Fibroblast of mammary gland (primary cell): ENCODE measurements at places on chromosomes 5 and 9.

DNA sequence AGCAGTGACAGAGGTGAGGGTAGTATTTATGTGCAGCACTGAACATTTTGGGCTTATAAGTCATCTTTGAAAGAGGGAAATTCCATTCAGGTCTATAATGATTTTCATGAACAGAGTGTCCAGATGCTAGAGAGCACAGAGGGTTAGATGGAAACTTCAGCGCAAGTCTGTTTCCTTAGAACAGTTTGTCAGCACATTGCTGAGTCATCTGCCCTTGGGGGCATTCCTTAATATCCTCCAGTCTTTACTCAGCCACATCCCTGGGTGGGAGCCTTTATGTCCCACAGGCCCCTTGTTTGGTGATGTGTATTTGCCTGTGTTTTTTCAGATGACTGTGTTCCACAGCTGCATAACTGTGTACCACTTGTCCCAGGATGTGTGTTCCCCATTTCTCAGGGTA lies 138.5 kb upstream of the S1PR3 start:
- peak; percentile 99 for DNase-seq

GRCh38 chr5:72194846-72195245 lies 87.6 kb downstream of the MAP1B start:
- no peak for DNase-seq

- peak; percentile 63 for DNase-seq
Observed at GRCh38 chr5:32836176-32836575, 125.1 kb downstream of the NPR3 start.

DNA sequence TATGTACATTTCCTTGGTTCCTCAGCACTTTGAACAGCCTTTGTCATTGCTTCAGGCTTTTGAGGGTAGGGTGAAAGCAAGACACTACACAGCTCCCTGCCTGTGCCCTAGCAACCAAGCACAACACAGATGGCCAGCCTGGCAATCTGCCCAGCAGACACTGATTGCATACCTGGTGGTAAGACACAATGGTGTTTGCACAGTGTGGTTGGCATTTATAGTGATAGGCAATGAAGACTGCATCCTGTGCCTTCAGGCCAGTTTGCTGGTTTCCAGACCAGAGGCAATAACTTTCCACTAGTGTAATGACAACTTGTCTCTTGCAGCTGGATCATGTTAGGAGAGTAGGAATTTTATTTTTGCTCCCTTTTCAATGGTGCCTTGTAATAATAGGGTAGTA lies 144.5 kb upstream of the TNC start:
- DNase-seq: peak; percentile 68

DNA sequence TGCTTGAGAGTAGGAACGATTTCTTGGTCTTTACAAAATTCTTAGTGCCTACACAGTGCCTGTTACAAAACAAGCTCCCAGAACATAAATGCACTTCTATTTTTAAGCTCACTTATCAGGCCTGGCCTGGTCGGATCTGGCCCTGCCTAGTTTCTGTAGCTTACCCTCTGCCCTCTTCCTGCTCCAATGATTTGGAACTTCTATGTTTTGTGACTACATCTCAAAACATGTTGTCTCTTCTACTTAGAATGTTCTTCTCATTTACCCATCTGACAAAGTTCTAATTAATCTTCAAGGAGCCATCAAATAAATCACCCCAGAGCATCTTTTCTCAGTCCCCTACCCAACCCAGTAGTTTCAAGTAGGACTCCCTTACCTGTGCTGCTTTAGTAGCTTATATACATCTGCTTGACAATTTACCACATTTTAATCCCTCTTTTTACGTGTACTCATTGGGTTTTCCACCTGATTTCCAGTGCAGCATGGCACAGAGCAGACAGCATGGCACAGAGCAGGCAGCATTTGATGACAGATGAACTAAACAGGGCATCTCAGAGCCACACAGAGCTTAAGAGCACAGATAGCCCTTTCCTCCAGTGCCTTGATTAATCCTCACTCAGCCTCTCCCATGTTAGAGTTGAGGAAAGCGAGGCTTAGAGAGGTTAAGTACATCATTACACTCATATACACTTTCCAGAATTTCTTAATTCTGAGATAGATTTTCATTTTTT lies 171.9 kb downstream of the MAPKAP1 start:
- DNase-seq: no peak

DNA sequence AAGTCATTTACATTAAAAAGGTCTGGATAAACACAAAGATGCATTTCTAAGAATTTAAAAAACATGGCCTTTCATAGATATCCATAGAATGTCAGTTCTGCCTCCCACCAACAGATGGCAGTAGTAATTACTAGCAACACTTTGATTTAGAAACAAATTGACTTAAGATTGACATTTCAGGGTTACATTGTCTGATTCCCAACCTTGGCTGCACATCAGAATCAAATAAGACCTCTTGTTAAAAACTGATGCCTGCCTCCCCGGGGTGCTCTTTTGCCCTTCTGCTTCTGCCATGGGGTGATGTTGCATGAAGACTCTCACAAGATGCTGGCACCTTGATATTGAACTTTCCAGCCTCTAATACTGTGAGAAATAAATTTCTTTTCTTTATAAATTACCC lies 146.2 kb upstream of the GPR151 start:
- peak; percentile 40 for DNase-seq

- no peak for DNase-seq
Observed at GRCh38 chr5:157930710-157931109, 71.8 kb upstream of the CLINT1 start.

DNA sequence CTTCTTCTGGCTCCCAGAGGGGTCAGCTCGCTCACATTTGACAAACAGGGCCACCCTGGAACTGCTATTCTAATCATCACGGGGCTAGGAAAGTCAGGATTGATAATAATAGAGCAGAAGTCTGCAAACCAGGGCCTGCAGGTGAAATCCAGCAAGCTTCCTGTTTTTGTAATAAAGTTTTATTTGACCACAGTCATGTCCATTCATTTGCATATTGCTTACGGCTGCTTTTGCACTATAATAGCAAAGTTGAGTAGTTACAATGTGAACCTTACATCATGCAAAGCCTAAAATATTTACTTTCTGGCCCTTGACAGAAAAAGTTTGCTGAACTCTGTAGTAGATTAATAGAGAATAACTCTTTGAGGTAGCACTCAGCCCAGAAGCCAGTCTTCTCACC lies 63.2 kb upstream of the CTXN3 start:
- no peak for DNase-seq

DNA sequence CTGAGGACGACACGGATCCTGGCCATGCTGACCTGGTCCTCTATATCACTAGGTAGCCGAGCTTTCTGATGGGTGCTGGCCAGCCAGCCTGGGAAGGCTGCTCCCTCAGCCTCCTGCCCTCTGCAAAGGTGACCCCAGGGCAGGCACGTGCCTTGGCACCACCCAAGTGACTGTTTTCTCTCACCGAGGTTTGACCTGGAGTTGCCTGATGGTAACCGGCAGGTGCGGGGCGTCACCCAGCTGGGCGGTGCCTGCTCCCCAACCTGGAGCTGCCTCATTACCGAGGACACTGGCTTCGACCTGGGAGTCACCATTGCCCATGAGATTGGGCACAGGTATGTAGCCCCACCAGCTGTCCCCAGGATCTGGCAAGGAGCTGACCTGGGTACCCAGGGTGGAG lies 3.8 kb downstream of the ADAMTS13 start:
- DNase-seq: no peak

GRCh38 chr5:123545506-123545905 lies 33.5 kb downstream of the CSNK1G3 start:
- peak; percentile 54 for DNase-seq

GRCh38 chr9:69134412-69134811 lies 39.7 kb upstream of the TJP2 start:
- DNase-seq: no peak

GRCh38 chr5:56829137-56829908 lies 14.0 kb downstream of the MAP3K1 start:
- no peak for DNase-seq

DNA sequence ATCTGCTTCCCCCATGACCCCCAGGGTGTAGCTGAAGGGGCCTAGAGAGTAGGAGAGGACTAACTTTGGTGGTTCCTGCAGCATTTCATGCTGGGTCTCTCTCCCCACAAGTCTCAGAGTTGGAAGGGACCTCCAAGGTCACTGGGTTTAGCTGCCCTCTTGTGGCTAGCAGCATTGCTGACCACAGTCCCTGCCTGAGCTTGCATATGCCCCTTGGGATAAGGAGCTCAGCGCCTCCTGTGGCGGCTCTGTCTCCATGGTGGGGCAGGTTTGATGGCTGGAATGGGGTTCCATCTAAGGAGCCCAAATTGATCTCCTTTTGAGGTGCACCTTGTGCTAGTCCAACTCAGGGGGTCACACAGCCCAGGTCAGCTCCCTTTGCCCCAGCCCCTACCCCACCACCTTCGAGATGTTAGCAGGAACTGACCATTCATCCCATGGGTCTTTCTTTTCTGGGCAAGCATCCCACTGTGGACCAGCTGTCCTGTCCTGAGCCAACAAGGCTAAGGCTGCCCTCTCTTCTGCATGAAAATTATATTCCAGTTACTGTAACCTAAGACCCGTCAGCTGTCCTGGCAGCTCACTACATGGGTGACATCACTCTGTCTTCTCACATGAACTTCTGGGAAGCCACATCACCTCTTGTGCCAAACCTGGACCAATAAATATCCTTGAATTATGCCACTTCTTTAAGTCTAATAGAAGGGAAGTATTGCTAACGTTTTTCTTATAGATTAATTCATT lies 196.2 kb downstream of the HSPA4 start:
- peak; percentile 44 for DNase-seq

DNA sequence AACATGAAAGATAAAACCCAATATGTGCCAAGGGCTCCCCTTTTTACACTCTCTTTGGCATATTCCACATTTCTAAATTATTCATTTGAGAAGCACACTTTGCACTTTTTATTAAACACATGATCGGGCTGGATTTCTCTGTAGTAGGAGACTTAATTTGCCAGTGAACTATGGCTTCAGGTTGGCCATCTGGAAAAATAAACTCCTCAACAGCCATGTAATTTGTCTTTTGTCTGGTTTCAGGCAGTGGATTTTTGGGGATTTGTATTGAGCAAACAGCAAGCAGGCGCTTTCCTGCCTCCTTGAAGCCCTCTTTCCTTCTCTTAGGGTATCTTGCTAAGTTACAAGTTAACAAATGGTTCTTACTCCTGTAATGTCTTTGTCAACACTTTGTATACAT lies 73.0 kb upstream of the DMRTA1 start:
- DNase-seq: no peak

DNA sequence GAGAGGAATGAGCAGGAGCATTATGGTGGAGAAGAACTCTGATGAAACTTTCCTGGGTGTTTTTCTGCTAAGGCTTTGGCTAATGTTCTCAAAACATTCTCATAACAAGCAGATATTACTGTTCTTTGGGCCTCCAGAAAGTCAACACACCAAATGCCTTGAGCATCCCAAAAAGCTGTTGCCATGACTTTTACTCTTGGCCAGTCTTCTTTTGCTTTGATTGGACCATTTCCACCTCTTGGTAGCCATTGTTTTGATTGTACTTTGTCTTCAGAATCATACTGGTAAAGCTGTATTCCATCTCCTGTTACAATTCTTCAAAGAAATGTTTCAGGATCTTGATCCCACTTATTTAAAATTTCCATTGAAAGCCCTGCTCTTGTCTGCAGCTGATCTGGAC lies 139.6 kb downstream of the MAN2A1 start:
- DNase-seq: no peak
